ENCODE measurements at places on chromosomes 1 and 21.

- DNase-seq: no peak
Measured at GRCh38 chr1:201751872-201752271, 77.1 kb upstream of the IPO9 start.

DNA sequence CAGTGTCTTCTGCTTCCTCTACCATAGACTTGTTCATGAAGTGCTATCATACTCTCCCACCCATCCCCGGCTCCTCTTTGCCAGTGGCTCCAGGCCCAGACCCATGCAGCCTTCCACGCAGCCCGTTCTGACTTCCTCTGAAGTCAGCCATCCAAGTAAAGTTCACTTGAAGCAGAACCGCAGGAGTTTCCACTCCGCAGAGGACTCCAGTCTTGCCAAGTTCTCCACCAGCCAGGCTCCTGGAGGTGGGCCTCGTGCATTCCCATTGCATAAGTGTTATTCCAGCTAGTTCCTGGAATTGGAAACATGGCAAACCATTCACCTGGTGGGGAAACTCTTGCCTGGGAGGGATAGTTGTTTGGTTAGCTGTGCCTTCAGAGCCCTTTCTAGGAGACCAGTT, 185.1 kb downstream of the PLPP3 start:
- no peak for DNase-seq

GRCh38 chr1:51557168-51557567, 38.1 kb upstream of the EPS15 start:
- DNase-seq: no peak

GRCh38 chr1:193513032-193513431, 326.6 kb upstream of the B3GALT2 start:
- DNase-seq: no peak

GRCh38 chr1:36342426-36343185, 19.2 kb upstream of the EVA1B start:
- DNase-seq: no peak

DNA sequence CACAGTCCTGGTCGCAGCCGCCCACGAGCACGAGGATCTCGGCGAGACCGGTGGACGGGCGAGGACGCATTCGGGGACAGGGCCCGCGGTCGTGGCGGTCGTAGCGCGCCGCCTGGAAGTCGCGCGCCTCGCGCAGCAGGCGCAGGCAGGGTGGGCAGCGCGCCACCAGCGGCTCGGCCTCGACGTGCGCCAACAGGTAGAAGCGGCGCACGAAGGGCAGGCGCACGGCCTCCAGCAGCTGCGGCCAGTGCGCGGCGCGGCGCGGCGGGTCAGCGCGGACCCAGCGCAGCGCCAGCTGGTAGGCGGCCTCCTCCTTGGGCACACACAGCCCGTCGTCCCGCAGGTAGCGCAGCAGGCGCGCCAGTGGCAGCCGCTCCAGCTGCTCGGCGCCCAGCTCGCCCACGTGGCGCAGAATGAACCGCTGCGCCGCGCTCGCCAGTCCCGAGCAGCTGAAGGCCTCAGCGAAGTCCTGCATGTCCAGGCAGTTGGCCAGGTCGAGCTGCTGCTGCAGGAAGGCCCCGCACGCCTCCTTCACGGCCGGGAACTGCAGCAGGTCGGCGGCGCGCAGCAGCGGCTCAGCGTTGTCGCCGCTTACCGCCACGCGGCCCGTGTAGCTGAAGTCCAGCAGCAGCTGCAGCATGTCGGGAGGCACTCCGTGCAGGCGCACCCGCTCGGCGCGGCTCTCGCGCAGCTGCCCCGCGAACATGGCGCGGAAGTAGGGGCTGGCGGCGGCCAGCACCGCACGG, 573 bp downstream of the KLHL21 start:
- no peak for DNase-seq

DNA sequence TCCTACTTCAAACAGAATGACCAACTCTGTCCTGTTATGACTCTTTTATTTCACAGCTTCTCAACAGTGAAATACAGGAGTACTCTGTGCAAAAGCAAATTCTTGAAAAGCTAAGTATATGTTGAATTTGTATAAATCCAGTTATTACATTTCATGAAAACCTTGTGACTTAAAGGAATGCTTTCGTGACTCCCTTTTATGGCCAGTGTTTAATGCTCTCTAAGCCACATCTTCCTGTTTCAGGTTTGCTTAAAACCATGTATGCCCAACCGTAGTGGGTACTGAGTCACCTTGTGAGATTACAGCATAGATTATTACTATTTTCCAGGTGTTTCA, 40.2 kb upstream of the KIF1B start:
- no peak for DNase-seq

- DNase-seq: no peak
Measured at GRCh38 chr1:7329868-7330615, 441.1 kb upstream of the VAMP3 start.

GRCh38 chr1:247322849-247323586, 8.6 kb downstream of the ZNF496 start:
- DNase-seq: no peak

GRCh38 chr1:8477983-8478362, 160.1 kb downstream of the SLC45A1 start:
- no peak for DNase-seq

GRCh38 chr1:218933513-218933912, 240.2 kb upstream of the LYPLAL1 start:
- no peak for DNase-seq

DNA sequence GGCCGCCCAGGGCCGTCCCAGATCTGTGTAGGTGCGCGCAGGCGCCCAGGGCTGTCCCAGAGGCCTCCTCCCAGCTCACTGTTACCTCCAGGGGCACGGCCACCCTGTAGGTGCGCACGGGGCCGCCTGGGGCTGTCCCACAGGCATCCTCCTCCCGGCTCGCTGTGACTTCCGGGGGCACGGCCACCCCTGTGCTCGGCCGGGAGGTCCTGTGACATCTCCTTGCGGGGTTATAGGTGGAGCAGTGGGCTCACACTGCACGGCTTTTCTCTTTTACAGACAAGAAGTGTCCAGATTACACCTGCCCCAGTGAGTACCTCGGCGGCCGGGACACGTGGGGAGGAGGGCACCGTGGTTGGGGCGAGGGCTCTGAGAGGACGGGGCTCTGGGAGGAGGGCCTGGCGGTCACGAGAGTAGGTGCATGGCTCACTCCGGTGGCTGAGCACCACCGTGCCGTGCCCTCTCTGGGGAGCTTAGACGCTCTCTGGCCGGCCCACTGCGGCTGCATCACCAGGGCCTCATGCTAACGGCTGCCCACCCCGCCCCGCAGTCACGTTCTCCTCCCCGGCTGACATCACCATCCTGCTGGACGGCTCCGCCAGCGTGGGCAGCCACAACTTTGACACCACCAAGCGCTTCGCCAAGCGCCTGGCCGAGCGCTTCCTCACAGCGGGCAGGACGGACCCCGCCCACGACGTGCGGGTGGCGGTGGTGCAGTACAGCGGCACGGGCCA, 21.4 kb downstream of the COL6A1 start:
- DNase-seq: no peak

DNA sequence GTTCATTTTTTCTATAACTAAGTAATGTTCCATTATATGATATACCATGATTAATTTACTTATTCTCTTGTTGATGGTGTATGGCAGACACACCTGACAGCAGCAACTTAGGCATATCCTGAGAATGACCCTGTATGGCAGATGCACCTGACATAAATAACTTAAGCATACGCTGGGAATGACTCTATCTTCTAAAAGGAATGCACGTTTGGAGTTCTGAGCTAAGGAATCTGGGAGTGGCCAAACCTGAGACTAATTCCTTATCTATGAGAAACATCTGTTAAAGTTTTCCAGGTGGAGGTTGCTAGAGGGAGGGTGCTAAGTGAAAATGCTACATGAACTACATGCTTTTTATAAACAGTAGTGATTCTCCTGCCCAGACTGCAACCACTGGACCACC, 96.7 kb upstream of the RGS18 start:
- DNase-seq: no peak

- DNase-seq: no peak
Measured at GRCh38 chr1:116817582-116818064, 63.4 kb downstream of the CD2 start.

GRCh38 chr1:222652676-222653075, 34.8 kb downstream of the MIA3 start:
- DNase-seq: no peak

GRCh38 chr1:16139473-16139962, 16.4 kb downstream of the EPHA2 start:
- DNase-seq: no peak

- DNase-seq: no peak
Measured at GRCh38 chr1:11384170-11384554, 94.8 kb upstream of the DISP3 start.

DNA sequence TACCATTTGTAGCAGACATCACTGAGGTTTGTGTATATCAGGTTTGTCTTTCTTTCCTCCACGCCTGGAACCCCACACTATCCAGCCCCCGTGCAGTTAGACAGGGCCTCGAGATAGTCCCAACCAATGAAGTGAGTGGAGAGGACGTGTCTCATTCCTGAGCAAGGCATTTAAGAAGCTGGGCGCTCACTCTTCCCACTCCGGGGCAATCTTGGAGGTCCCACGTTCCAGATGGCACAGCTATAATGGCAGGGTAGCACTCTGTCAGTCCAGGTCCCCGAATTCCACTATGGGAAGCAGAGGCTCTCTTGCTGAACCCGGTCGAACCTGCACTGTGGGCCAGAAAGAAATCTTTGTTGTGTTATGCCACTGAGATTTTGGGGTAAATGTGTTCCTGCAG, 57.3 kb upstream of the CSF3R start:
- no peak for DNase-seq

GRCh38 chr1:229124116-229124515, 146.8 kb upstream of the RAB4A start:
- DNase-seq: no peak

GRCh38 chr1:22971161-22971560, 1.5 kb downstream of the LACTBL1 start:
- no peak for DNase-seq

- no peak for DNase-seq
Measured at GRCh38 chr1:180628646-180629045, 3.2 kb upstream of the XPR1 start.

DNA sequence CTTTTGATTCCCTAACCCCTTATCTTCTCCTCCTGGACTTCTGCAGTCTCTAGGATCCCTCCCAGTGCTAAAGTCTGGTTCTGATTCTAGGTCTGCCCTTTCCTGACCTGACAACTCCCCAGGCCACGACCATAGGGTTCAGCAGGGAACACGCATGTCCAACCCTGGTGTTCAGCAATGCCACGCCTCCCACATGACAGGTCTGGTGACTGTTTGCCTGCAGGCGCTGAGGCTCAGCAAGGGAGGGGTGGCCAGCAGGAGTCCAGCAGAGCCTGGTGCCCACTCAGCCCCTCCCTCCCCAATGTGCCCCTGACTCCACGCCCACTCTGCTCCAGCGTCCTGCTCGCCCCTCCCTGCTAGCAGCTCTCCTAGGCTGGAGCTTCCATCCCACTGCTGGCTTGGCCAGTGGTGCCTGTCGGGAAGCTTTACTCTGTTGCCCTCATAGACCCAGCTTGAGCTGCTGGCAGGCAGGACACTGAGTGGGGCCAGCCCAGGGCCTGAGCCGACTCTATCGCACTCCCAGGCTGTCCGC, 17.3 kb downstream of the SLC9A1 start:
- DNase-seq: no peak

DNA sequence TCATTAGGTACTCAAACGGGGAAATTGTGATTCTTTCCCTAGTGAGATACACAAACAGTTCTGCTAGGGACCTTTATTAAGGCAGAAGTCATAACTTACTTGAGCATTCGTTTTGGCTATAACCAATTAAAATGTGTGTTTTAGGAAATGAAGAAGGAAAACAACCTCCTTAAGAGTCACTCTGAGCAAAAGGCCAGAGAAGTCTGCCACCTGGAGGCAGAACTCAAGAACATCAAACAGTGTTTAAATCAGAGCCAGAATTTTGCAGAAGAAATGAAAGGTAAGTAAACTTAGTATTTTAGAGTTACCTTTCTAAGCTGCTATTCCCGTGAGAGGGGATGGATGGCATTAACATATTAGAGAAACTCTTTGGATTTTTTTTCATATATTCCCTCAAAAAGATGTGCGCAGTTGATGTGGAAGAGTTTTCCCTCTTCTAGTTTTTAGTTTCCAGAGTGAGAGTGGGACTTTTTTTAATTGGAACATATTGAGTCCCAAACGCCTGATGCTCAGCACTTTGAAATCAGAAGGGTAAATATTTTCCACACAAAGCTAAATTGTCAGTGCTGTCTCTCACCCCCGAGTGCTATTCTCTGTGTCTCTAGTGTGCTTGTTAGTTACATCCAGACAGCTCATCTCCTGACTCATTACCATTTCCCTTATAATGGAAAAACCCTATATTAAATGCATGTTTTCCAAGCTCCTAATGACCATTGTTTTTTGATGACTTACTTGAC, 34.9 kb downstream of the CENPF start:
- DNase-seq: no peak

- no peak for DNase-seq
Measured at GRCh38 chr1:197305925-197306324, 37.9 kb downstream of the CRB1 start.

DNA sequence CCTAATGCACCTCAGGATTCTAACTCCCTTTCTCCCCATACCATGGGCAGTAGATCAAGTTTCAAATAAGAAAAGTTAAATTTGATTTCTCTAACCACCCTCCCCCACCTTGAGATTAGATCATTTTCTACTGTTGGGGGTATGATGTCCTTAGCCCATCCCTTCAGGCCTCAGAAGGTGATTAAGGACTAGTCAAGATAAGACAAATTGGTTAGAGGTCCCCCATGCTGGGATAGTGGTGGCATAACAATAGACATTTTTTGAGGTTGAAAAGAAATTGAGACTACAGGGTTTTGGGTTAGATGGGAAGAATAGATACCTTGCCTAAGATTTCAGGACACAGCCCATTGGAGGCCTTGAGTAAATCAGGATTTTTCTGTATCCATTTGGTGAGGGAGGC, 2.5 kb downstream of the CFAP126 start:
- DNase-seq: no peak

- no peak for DNase-seq
Measured at GRCh38 chr1:97201641-97202040, 480.1 kb downstream of the PTBP2 start.

DNA sequence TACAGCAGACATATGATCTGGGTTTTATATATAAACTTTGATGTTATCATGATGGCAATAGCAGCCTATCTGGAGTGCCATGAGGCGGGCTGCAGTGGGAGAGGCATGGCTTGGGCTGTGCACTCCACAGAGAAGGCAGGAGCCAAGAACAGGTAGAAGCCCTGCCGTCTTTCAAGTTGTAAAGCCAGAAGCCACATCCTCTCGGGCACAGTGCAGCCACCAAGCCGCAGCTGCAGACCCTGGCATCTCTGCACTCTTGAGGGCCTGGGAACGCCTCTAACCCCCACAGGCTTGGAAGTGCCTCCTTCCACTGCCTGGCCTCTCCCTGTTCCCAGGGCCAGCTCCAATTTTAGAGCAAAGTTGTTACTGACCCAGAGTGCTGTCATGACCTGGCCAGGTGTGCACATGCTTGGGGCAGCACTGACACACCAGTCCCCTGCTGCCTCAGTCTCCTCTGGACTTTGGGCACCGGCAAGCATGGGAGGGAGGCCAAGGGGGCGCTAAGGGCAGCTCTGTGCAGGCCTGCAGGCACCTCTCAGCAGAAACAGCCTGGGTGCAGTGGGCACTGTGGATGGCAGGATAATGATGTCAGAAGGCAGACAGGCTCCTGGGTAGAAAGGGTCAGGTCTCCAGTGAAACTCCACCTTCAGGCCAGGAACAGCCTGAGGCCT, 1619.8 kb upstream of the PRMT6 start:
- no peak for DNase-seq

All from NCI-H1048 (cell line).